ENCODE measurements at places on chromosomes 16 and 17. TPM values are rescaled to one million over a fixed set of nuclear protein-coding genes. Genes with fewer than 3 reads are reported as not detected.

The NETO2 gene
- 12.3 TPM for polyA plus RNA-seq

The MRPL38 gene
- polyA plus RNA-seq: 101 TPM

The IL21R gene
- 2.3 TPM for polyA plus RNA-seq

The TBX6 gene
- polyA plus RNA-seq: 1.7 TPM

The SEPTIN12 gene
- polyA plus RNA-seq: 310 TPM

The TP53TG3 gene
- 13.5 TPM for polyA plus RNA-seq

The SLC13A5 gene
- polyA plus RNA-seq: 13.0 TPM

The IRF8 gene
- polyA plus RNA-seq: 7.2 TPM

The HLF gene
- 7.0 TPM for polyA plus RNA-seq

The CCT6B gene
- polyA plus RNA-seq: 226 TPM

The ARL4D gene
- 48.2 TPM for polyA plus RNA-seq

The RNF222 gene
- polyA plus RNA-seq: not detected

The LYRM9 gene
- 31.6 TPM for polyA plus RNA-seq

The MYOCD gene
- 7.3 TPM for polyA plus RNA-seq

The KCNJ18 gene
- 1.0 TPM for polyA plus RNA-seq

The ITGAX gene
- polyA plus RNA-seq: 3.4 TPM

The SMPD3 gene
- 13.3 TPM for polyA plus RNA-seq

The NATD1 gene
- 12.1 TPM for polyA plus RNA-seq

The CCDC40 gene
- 38.6 TPM for polyA plus RNA-seq

The MT1F gene
- polyA plus RNA-seq: 15.4 TPM

The TEX19 gene
- 31.2 TPM for polyA plus RNA-seq
